ENCODE measurements at places on chromosomes 7 and 10.

DNA sequence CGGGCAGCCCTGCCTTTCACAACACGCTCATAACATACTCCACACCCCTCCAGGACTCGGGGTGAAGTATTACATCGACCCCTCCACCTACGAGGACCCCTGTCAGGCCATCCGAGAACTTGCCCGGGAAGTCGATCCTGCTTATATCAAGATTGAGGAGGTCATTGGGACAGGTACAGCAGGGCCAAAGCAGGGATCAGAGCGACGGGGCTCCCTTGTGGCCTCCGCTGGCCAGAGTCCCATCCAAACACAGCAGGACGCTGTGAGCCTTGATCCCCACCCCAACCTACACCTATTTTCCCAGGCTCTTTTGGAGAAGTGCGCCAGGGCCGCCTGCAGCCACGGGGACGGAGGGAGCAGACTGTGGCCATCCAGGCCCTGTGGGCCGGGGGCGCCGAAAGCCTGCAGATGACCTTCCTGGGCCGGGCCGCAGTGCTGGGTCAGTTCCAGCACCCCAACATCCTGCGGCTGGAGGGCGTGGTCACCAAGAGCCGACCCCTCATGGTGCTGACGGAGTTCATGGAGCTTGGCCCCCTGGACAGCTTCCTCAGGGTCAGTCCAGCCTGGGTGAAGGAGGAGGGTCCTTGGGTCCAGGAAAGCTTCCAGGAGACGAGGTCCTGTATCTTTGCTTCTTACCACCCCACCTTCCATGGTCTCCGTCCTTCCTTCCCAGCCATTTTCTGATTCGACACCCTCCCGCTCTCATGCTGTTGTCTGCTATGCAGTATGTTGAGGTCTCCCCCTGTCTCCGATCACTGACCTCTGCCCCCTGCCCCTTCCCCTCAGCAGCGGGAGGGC, 13.5 kb downstream of the EPHB6 start:
- DNase-seq: no peak

GRCh38 chr7:21719846-21720245, 177.0 kb downstream of the DNAH11 start:
- DNase-seq: no peak

- no peak for DNase-seq
Measured at GRCh38 chr10:74982634-74982982, 128.8 kb upstream of the SAMD8 start.

GRCh38 chr7:90625562-90625961, 29.4 kb downstream of the CDK14 start:
- no peak for DNase-seq

GRCh38 chr7:78780560-78780959, 672.9 kb downstream of the MAGI2 start:
- no peak for DNase-seq

DNA sequence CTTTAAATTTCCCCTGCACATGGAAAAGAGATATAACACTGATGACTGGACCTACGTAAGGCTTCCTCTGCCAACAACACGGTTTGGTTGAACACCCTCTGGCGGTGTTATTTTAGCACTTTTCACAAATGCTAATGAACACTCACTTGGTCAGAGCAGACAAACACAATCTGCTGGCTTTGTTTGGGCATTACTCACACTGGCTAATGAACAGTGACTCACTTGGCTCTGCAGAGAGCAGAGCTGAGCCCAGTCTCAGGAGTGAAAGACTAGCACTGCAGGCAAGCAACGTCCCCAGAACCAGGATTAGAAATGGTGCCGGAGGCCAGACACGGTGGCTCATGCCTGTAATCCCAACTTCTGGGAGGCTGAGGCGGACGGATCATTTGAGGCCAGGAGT, 430.8 kb downstream of the PLXNA4 start:
- no peak for DNase-seq

- DNase-seq: no peak
Measured at GRCh38 chr7:128404886-128405470, 4.8 kb downstream of the IMPDH1 start.
